A549 treated with CpdA at 1 μM for 4 hours (cell line): ENCODE measurements at places on chromosomes 16 and 17. TPM values are rescaled to one million over a fixed set of nuclear protein-coding genes. Genes with fewer than 3 reads are reported as not detected.

The TEFM gene
- total RNA-seq, result 19.7 to 34.9 TPM (median 20.7 TPM) in 5 replicates

The TUBG1 gene
- total RNA-seq, result 145 to 162 TPM (median 150 TPM) in 5 replicates

The HSD3B7 gene
- 12.5 to 17.3 TPM (median 14.7 TPM) in 5 replicates for total RNA-seq

The ITGAL gene
- total RNA-seq, result 0.08 to 0.22 TPM (median 0.10 TPM) in 3 of 5 replicates, not detected in the others
